ENCODE measurements at places on chromosomes 6 and 20.

DNA sequence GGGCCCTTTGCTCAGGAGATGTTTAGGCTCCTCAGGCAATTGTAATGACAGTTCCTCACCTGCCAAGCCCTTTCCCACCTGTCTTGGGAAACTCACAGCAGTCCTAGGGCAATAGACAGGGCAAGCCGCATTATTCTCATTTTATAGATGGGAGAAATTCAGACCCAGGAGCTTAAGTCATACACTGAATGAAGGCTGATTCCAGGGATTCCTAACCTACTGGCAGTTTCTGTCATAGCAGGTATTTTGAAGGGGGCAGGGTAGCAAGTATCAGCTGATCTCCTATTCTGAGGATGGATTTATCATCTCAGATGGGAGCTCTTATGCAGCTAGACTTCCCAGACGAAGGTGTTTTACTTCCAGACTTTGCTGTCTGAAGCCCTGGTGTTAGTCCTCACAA is 61.4 kb upstream of the MYL9 start:
- no peak for DNase-seq

- DNase-seq: no peak
Observed at GRCh38 chr6:122623279-122623678, 13.1 kb downstream of the PKIB start.

GRCh38 chr20:32429745-32430360 is 71.7 kb downstream of the ASXL1 start:
- no peak for DNase-seq

DNA sequence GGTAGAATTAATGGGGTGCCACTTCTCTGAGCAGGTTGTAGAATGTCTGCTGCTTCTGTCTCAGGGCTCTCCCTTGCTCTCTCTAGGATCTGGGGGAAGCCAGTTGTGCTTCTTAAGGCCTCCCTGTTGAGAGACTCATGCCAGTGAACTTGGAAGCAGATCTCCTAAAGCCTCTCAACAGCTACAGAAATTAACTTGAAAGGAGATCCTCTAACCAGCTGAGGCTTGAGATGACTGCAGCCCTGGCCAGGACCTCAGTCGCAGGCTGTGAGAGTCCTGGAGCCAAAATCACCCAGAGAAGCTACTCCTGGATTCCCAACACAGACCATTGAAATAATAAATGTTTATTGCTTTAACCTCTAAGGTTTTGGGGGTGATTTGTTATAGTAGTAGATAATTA is 180.2 kb upstream of the MARCKS start:
- no peak for DNase-seq

GRCh38 chr20:60465993-60466686 is 507.9 kb downstream of the CDH26 start:
- no peak for DNase-seq

DNA sequence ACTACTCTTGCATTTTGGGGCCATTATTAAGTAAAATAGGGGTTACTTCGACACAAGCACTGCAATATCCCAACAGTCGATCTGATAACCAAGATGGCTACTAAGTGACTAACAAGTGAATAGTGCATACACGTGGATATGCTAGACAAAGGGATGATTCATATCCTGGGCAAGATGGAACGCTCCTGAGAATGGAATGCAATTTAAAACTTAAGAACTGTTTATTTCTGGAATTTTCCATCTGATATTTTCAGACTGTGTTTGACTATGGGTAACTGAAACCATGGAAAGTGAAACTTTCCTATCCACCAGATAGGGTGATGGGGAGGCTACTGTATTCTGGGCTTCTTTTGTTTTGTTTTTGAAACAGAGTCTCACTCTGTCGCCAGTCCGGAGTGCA is 66.5 kb downstream of the ILRUN start:
- peak; percentile 93 for DNase-seq
